ENCODE measurements at places on chromosomes 2 and 18.

DNA sequence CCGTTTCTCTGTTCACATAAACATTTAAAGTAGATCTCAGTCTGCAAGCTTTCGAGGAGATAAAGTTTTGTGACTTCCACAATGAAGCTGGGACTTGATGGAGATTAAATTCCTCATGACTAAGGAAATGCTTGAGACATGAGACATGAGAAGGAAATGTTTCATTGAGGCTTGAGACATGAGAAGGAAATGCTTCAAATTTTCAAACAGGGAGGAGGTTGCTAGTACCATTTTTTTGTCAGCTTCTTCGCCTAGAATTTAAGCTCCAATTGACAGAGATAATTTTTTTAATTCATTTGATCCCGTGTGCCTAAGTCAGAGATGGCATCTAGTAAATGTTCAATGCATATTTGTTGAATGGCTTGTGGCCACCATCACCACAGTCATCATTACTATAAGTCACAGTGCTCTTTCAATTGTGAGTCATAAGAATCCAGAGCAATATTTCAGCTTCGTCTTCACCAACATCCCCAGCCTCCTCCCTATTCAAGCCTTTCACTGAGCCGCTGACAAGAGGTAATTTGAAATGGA is 543 bp upstream of the MARCHF4 start:
- no peak for DNase-seq

DNA sequence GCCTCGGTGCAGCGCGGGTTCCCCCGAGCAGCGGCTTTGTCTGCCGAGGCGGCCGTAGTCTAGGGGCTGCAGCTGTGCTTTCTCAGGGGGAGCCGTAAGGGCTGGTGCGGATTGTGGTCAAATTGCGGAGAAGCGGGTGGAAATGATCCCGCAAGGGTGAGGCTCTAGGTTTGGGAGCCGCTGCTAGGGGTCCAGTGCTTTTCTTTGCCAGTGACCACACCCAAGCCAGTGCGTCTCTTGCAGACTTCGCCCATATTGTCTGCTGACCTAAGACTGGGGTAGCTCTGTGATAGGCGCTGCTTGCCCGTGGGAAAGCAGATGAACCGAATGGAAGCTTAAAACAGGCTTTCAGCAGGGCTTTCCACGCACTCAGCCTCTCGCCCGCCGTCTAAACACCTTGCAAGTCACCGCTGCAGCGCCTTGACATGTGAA is 2.1 kb downstream of the DPYSL5 start:
- DNase-seq, result no peak

DNA sequence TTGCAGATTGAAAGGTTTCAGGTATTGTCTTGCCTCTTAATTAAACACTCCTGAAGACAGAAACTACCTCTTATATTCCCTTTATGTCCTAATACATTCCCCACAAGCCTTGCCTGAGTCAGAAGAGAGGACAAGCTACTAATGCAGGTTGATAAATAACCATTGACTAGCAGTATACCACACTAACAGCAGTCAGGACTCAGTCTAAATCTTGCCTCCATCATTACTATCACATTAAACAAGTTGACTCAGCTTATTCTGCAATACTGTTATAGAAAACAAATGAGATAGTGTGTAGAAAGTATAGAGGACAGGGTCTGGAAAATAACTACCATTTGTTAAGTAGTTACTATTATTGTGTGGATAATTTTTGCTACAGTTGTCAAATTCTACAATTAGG is 63.8 kb downstream of the TTC21B start:
- DNase-seq, result no peak

DNA sequence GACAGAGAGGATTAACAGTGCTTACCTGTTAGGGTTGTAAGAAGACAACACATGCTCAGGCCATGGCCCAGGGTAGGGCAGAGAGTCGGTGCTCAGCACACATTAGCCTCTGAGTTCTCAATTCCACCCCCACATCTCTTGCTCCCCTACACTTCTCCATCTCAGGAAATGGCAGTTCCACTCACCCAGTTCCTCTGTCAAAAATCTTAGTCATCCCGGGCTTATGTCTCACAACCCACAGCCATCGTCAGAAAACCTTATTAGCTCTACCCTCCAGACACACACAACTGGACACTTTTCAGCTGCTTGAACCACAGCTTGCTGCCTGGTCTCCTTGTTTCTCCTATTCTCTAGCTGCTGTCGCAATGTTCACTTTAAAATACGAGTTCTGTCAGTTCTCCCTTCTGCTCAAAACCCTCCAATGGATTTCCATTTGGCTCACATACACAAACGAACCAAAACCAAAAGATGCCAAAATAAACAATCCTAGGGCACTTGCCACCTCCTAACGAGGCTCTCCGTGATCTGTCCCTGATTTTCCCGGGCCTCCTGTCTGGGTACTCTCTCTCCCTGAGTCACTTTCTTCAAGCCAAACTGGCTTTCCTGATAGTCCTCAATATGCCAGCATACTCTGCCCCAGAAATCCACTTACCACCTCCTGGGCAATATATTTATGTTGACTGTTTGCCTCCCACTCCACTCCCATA is 89.7 kb downstream of the KCTD1 start:
- DNase-seq, result peak; percentile 40

DNA sequence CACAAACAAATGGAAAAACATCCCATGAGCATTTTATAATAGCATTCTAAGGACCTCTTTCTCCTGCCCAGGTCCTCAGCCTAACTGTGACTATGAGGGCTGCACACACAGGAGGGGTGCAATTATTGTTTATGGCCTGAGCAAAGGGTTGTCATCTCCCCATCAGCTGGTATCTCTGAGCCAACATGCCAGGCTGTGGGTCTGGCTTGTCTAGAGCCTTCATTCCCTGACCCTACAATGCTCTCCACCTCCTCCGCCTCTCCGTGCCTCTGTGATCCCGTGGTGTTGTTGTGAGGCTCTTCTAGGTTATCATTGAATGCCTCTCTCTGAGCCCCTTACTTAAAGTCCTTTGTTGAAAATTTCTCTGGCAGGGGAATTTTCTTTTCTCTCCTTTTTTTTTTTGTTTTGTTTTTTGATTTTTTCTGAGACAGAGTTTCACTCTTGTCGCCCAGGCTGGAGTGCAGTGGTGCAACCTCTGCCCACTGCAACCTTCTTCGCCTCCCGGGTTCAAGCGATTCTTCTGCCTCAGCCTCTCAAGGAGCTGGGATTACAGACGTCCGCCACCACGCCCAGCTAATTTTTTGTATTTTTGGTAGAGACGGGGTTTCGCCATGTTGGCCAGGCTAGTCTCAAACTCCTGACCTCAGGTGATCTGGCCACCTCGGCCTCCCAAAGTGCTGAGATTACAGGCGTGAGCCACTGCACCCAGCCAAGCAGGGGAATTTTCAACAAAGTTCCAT is 126.4 kb downstream of the SMAD7 start:
- no peak for DNase-seq
